ENCODE measurements at places on chromosomes 12 and 14. TPM values are rescaled to one million over a fixed set of nuclear protein-coding genes. Genes with fewer than 3 reads are reported as not detected.

GRCh38 chr12:15545334-15545733 is 223.0 kb downstream of the PTPRO start:
- no peak for DNase-seq

- no peak for DNase-seq
Observed at GRCh38 chr12:128810182-128811127, 13.3 kb downstream of the SLC15A4 start.

The CLEC6A gene
- total RNA-seq, result not detected

GRCh38 chr12:272942-273341 is 10.3 kb upstream of the SLC6A13 start:
- no peak for DNase-seq

The MMP17 gene
- 2.1 TPM for total RNA-seq

DNA sequence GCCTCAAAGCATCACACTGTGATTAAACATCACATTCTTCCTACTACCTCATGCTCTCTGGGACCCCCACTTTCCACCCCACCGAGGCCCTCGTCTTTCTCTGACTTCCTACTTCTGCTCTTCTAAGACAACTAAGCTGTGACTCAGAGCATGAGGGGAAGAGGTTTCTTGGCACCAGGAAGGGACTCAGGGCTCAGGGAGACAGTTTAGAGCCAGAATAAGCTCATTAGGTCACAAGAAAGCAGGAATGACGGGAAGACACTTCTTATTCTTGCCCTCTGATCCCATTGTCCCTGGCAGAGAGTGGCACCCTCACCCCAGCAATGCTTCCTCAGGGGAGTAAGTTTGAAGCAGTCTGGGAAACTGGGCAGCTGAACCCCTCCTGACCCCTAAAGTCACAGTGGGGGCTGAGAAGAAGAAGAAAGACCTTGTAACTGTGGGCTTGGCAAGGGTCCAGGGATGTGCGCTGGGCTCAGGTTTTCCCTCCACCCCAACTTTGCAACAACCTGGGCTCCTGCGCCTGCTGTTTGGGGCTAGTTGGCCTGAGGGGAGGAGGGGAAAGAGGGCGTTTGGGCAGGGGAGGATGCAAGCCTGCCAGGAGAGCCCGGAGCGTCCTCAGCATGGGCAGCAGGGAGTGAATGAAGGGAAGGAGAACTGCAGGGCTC is 64.6 kb upstream of the ACTN1 start:
- DNase-seq, result no peak

DNA sequence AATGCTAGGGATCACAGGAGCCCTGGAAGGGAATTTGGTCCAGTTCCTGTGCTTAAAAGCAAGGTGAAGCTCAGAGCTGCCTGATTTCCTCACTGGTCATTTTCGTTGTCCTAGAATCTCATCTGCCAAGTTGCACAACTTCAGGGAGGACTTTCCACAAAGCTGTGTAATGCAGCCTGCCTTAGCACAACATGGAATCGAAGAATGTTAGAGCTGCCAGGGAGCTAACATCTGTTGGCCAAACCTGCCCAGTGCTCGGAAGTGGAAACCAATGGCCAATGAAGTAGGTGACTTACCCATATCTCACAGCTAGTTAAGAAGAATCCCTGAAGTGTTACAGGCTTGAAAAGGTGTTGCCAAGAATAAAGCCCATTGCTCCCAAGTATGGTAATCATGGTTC is 79.9 kb upstream of the SSTR1 start:
- DNase-seq, result no peak

GRCh38 chr14:47435331-47435965 is 240.0 kb downstream of the MDGA2 start:
- no peak for DNase-seq

DNA sequence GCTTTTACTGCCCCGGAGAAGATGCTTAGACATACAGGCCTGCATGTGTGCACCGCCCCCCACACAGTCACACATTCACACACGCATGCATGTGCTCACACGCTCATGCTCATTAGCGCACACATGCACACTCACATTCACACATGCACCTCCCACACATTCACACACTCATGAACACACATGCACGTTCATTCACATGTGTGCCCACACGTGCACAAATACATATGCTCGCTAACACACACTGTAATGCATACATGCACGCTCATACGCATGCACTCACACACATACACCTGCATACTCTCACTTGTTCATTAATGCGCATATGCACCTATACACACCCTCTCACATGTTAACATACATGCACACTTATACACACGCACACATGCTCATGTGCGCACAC is 21.9 kb downstream of the TMEM132C start:
- DNase-seq, result no peak

GRCh38 chr12:42587601-42588523 is 1.7 kb downstream of the PRICKLE1 start:
- no peak for DNase-seq

The EXOC5 gene
- total RNA-seq, result 38.0 TPM

- no peak for DNase-seq
Observed at GRCh38 chr14:34981743-34982420, 910 bp upstream of the SRP54 start.

GRCh38 chr14:75615200-75615599 is 36.8 kb downstream of the FLVCR2 start:
- DNase-seq, result no peak
